ENCODE measurements at places on chromosomes 4 and X. TPM values are rescaled to one million over a fixed set of nuclear protein-coding genes. Genes with fewer than 3 reads are reported as not detected.

LNX1 gene
- 0.43 TPM for total RNA-seq

CLIC2 gene
- 1.3 TPM for total RNA-seq

RAB40A gene
- total RNA-seq = 0.43 TPM

MAGIX gene
- total RNA-seq = 1.9 TPM

GRCh38 chr4:86398187-86398586 lies 38.3 kb upstream of the MAPK10 start:
- no peak for DNase-seq

GRCh38 chr4:158836002-158836369 lies 67.2 kb downstream of the FNIP2 start:
- no peak for DNase-seq

DNA sequence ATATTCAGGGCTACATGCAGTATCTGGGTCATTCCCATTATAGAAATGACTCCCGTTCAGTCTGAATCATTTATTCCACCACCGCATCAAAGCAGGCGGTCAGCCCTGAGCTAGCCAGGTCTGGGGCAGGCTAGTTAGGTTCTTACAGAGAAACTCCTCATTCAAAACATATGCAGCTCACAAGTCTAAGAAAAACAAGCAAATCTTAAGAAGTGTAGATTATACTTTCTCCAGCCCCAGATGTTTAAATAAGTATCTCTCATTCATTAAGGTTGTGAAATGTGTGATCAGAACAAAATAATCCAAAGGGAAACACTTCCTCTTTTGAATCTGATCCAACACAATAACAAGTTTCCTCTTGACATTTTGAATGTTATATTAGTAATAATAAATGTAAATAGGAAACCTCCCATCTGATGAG lies 441.9 kb downstream of the INPP4B start:
- DNase-seq = peak; percentile 56

- no peak for DNase-seq
Observed at GRCh38 chr4:80566203-80566872, 230.8 kb downstream of the CFAP299 start.

DNA sequence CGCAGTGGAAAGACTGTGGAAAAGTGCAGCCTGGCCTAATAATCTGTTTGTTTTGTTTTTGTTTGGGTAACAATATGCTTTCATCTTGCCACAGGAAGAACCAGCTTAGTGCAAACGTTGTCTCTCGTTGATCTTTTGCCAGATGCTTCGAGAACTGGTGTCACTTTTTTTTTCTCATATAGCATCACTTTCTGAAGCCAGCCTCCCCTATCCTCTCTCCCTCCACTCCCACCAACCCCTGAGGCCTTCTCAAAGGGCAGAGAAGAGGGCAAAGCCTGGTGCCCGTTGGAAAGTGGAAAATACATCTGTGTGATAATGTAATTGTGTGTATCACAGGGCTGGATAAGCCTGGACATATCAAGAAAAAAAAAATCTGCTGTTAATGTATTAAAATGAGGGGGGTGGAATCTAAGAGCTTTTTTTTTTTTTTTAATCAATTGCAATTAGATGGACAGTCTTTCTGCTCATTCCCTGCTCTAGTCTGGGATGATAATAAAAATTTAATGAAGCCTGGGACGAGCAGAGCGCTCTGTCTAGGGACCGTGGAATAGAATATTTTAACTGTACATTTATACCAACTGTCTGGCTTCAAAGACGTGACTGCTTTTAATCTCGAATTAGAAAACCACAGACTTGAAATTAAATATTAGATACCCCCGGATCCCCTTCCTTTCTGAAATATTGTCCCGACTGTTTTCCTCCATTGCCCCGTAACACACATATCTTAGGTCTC lies 8.1 kb downstream of the POU4F2 start:
- DNase-seq = no peak

DNA sequence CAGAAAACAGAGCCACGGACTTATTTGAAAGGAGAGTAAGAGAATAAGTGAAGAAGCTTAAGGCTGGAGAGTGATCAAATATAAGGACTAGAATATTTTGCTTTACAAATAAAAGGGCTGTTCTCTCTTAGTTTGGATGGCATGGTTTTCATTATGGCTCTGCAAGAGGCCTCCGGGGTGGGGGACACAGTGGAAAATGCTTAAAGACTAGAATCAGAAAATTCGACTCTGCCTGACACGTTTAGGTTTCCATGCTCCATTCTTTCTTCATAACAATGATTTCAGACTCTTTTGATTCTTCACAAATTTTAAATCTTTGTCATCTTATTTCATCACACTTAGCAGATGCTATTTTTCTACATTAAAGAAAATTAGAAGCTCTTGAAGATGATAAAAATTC lies 632.4 kb upstream of the BOD1L1 start:
- DNase-seq = no peak

- DNase-seq = no peak
Observed at GRCh38 chrX:21991504-21991903, 40.6 kb upstream of the PHEX start.

DNA sequence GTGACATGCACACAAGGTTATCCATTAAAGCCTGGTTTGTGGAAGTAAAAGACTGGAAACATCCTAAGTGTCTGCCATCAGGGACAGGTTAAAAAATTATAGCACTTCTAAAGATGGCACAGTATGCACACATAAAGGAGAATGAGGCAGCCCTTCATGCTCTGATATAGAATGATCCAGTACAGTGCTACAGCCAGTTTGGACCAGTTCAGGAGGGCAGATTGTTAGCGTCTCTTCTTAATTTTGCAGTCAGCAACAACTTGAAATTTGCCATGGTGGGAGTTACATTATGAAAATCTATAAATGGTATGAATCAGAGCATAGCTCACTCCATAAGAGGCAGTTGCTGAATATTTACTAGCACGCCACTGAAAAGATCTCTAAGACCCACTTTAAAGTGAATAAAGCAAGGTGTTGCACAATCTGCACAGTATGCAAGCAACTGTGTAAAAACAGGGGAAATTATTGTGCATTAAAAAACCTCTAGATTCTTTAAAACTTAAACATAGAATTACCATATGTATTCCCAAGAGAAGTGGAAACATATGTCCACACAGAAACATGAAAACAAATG lies 20.3 kb upstream of the SOD3 start:
- DNase-seq = peak; percentile 86

- DNase-seq = no peak
Observed at GRCh38 chr4:109728385-109728784, 1.5 kb downstream of the PLA2G12A start.
